Activated T-helper 1 cell treated with Interleukin-2 at 50 U/mL for 16 hours (primary cell): ENCODE measurements at places on chromosomes 2 and 18.
A peak's percentile ranks its signal among the peaks of the same experiment; 100 is the strongest.

GRCh38 chr2:67217398-67217797 lies 179.7 kb upstream of the ETAA1 start:
- DNase-seq: no peak

DNA sequence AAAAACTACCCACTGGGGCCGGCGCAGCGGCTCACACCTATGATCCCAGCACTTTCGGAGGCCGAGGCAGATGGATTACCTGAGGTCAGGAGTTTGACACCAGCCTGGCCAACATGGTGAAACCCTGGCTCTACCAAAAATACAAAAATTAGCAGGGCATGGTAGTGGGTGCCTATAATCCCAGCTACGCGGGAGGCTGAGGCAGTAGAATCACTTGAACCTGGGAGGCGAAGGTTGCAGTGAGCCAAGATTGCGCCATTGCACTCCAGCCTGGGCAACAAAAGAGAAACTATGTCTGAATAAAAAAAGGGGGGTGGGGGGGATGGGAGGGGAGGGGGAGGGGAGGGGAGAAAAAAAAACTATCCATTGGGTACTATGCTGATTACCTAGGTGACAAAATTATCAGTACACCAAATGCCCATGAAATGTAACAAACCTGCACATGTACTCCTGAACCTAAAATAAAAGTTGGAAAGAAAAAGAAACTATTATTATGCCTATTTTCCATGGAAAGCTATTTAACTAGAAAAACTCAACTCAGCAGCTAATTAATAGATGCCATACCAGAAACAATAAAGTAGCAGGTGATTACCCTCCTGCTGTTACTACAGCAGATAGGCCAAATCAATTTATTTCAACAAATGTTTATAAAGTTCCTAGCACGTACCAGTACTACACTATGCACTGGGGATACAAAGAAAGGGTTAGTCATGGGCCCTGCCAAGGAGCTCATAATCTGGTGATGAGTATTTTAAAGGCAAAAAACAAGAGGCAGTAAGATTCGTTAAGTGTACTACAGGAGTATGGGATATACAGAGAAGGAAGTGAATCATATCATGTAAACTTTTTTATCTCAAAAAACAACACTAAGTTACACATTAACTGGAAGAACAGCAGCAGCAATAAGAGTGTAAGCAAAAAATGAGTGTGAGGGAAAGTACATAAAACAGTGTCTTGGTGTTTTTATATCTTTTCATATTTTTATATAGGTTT lies 112.8 kb upstream of the SLC39A10 start:
- DNase-seq: no peak

DNA sequence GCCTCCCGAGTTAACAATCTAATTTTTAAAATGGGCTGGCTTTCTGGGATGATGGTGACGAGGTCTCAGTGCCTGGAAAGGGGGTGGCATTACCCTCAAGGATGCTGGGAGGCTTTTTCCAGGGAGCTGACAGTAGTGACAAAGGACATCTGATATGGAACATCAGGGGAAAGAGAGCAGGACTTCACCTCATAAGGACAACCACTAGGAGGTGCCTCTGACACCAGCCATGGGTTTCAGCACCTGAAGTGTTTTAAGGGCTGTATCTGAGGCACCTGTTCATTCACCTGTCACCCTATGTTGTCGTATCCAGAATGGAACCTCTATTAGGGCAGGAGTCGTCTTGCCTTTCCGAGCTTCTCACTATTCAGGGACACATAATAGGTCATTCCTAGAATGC lies 10.8 kb downstream of the IL36B start:
- no peak for DNase-seq

GRCh38 chr2:73986085-73986681 lies 1.5 kb downstream of the TET3 start:
- DNase-seq: no peak

GRCh38 chr2:173934895-173935294 lies 30.3 kb downstream of the SP3 start:
- no peak for DNase-seq

DNA sequence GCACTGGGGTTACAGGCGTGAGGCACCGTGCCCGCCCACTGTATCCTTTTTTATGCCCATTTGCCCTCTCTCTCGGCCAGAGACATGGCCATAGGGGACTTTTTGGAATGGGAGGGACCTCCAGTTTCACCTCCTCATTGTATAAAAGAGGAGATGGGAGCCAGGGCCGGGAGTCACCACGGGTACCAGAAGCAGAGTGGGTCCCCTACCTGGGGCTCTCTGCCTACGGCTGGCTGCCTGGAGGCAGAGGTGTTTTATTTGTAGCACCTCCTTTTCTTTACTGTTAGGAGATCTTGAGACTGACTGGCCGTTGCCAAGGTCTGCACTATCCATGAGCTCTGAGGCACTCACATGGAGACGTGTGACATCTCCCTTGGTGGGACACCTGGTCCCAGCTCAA lies 162.8 kb downstream of the LDLRAD4 start:
- DNase-seq: no peak

DNA sequence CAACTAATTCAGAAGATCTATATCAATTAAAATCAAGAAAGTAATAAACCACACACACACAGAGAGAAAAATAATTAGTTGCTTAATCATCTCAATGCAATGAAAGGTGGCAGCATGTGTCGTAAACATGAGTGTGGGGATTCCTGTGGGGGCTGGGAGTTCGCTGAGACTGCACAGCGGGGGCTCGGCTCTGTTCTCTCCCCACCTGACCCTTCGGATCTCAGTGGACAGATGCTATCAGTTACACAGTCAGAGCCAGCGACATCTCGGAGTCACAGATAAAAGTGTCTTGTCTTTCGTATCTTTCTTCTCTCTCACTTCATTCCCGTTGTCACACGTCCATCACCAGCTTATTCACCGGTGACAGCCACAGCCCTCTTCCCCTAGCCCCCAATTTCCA lies 37.1 kb downstream of the COLEC12 start:
- no peak for DNase-seq

GRCh38 chr2:222900354-222900753 lies 39.5 kb downstream of the ACSL3 start:
- no peak for DNase-seq

GRCh38 chr2:187497858-187498463 lies 49.9 kb upstream of the CALCRL start:
- no peak for DNase-seq

DNA sequence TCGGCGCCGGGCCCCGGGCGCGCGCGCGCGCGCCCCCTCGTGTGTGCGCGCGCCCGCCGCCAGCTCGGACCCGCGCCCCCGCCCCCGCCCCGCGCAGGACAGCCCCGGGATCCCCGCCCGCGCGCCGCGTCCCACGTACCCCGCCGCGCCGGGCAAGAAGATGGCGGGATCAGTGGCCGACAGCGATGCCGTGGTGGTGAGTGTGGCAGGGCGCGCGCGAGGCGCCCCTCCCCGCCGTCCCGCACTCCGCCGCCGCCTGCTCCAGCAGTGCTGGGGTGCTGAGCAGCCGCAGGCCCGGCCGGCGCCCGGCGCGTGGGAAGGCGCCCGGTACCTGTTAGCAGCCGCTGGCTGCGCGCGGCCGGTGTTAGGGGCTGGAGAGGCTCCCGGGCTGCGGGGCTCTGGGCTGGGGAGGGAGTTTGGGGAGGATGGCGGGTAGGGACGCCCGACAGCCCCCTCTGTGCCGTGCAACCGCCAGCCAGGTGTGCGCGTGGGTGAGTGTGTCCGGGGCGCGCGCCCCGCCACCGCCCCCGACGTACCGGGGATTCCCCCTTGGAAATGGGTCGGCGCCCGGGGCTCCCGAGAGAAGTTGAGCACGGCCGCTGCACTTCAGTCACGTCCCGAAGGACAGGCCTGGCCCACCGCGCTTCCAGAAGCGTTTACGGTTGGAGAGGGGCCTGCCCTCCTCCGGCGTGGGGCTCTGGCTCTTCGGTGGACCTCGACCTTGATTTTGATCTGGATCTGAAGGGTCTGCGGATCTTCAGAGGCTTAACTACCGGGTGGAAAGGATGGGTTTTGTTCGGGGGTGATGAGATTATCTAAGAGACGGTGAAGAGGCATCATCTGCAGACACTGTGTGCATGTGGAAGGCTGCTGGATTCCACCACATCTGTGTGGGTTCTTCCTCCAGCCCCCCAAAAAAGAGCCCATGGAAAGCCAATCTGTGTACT lies 697 bp downstream of the LGALSL start:
- DNase-seq: peak; percentile 17

GRCh38 chr2:191218292-191218898 lies 26.8 kb upstream of the MYO1B start:
- DNase-seq: no peak

DNA sequence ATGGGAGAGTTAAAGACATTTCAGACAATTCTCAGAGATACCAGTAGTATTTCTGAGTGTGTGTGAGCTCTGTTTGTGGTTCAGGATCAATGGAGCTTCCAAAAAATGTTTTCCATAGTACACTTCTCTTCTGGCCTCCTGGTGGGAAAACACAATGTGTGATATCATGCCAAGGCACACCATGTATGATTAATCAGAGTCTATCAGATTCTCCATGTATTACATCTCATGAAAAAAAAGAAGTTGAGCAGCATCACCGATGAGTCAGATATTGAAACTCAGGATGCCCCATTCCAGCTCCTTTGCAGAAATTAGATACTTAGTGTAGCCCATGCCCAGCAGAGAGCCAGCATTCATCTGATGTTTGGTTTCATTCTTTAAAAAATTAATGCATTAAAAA lies 620.3 kb upstream of the POU3F3 start:
- no peak for DNase-seq

DNA sequence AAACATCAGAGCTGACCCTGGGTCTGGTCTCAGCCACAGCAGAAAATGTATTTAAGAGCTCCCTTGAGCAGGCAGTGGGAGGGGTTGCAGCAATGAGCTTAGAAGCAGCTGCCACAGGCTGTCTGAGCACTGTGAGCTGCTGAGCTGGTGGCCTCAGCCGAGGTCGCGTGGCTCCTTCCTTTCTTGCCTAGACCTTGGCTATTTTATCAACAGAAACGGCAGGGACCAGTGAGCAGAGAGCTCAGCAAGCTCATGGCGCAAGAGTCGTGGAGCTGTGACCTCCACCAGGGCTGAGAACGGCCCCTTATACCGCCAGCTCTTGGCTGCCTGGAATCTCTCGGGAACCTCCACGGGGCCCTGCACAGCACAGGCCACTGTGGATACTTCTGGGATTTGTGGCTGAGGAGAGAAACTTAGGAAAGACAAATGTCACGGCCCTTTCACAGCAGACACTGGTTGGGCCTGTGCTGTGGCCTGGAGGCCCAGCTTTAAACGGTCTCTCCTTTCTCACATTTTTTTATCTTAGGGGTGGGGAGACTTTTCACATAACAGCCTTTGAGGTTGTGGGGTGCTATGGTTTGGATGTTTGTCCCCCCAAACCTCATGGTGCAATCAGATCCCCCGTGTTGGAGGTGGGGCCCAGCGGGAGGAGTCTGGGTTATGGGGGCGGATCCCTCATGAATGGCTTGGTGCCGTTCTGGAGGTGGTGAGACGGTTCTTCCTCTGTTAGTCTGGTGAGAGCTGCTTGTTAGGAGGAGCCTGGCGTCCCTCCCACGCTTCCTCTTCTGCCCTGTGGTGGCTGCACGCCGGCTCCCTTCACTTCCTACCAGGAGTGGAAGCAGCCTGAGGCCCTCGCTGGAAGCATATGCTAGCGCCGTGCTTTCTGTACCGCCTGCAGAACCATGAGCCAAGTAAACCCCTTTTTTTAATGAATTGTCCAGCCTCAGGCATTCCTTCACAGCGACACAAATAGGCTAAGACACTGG lies 1.7 kb downstream of the ALLC start:
- DNase-seq: no peak

DNA sequence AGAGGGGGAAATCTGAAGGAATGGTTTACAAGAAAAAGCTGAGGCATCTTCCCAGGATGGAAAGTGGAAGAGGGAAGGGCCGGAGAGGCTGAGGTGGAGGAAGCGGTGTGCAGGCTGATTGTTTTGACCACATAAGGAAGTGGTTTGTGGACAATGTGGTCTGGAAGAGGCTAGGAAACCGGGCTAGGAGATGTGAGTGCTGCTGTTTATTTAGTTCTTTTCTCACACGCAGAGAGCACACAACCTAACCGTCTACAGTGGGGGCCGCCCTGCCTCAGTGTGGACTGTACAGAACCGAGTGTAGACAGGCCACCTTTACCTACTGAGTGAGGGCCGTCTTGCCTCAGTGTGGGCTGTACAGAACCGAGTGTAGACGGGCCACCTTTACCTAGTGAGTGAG lies 251.7 kb upstream of the PXDN start:
- no peak for DNase-seq
